Activated CD4-positive, alpha-beta T cell treated with anti-CD3 and anti-CD28 coated beads, Interleukin-2, amount 50 U/mL, for 48 hours (primary cell): ENCODE measurements at places on chromosomes 16 and 17.

GRCh38 chr16:81492965-81493754 is 48.6 kb downstream of the CMIP start:
- DNase-seq: no peak

- no peak for DNase-seq
Measured at GRCh38 chr17:60381958-60382357, 10.0 kb downstream of the USP32 start.

GRCh38 chr16:4389051-4389955 is 17.7 kb downstream of the VASN start:
- DNase-seq: no peak

- DNase-seq: no peak
Measured at GRCh38 chr17:82219753-82220709, 7.4 kb upstream of the CCDC57 start.

GRCh38 chr16:50276801-50277555 is 10.6 kb downstream of the ADCY7 start:
- DNase-seq: peak; percentile 24

GRCh38 chr17:8837563-8838075 is 29.9 kb downstream of the PIK3R6 start:
- no peak for DNase-seq

DNA sequence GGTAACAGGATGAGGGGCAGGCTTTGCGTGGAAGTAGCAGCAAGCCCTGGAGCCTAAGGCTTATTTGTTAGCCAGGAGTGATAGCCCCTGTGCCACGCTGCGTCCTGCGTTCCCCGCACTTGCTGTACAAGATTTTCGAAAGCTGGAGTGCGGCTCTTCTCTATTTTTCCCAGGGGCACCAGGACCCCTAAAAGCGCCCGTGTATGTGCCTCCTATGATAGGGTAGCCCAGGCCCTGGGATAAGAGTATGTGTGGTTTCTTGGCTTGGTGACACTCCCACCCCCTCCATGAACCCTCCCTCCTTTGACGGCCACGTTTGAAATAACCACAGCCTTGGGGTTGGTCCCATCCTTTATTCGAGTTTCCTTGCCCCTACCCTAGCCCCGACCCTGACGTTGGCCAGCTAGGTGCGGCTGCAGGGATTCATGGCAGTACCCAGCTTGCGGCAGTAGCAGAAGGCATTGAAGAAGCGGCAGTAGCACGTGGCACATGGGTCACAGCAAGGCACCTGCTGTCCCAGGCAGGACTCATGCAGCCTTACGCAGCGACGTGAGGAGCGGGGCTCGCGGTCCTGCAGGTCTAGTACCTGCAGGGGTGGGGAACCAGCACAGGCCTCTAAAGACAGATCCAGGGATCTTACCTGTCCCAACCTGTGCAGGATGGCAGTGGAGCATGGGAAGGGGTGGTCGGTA is 968 bp downstream of the AGRP start:
- DNase-seq: peak; percentile 9

DNA sequence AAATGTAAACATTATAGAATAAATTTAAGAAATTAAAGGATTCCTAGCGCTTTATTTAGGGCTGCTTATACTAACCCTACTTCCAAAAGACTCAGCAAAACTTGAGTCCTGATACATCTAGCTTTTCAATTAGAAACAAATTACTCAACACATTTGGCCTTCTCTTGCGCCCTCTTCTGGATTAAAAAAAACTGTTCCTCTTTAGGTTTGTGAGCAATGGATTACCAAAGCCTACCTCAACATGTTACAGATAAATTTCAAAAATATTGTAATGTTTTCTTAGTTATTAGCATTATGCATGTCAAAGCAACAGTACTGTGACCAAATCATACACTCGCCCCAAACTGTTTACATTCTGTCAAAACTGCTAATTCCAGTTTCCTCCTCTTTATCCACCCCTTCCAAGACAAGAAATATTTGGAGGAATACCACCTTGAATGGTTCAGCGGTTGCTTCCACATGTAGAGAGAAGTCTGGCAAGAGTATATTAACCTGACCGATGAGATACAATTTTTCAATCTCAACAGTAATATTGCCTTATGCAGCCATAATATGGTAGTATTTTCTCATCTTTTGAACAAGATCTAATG is 2.7 kb downstream of the NUFIP2 start:
- DNase-seq: no peak

- no peak for DNase-seq
Measured at GRCh38 chr17:8072341-8072728, 15.2 kb downstream of the ALOX12B start.

GRCh38 chr17:77251622-77252183 is 110.9 kb downstream of the SEC14L1 start:
- no peak for DNase-seq

GRCh38 chr16:59013930-59014329 is 279.8 kb upstream of the GOT2 start:
- no peak for DNase-seq

DNA sequence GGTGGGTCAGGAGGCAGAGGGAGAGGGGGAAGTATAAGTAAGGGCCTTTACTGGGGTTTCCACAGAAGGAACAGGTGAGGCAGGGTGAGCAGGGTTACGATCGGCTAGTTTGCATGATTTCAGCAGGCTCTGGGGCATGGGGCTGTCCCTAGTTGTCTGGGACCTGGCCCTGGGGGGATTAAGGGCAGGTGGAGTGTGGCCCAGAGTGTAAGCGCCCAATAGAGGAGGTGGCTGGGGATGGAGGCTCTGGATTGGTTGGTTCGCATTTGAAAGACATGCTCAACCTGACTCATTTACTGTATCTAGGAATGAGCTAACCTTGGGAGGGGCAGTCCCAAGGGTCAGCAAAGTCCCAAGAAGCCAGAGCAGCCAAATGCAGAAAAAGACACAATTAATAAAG is 230.3 kb downstream of the MAP2K4 start:
- DNase-seq: no peak

DNA sequence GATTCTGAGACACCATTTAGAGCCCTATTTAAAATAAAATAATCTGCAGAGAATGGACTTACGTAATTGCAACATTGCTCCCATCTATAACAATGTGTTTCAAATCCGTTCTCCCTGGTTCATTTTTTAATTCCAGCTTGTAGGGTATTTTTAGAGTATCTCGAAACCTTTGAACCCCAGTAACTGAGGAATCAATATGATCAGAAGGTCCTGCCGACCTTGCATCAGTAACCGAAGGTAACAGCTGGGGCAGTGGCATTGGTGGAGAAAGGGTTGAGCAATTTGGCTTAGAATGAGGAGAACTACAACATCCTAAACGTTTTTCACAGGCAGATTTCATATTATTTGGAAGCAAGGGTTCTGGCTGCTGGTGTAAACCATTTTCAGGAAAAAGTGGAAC is 49.3 kb downstream of the N4BP1 start:
- DNase-seq: no peak

DNA sequence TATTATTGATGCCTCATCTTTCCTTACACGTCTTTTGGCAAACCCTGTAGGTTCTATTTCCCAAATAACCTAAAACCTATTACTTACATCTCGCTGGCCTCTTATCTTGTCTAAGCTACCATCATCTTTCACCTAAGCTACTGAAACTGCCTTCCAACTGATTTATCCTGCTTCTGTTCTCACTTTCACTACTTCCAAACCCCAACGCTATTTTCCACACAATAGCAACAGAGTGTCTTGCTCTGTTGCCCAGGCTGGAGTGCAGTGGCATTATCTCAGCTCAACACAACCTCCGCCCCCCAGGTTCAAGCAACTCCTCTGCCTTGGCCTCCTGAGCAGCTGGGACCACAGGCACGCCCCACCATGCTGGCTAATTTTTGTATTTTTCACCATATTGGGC is 52.8 kb upstream of the INTS2 start:
- DNase-seq: no peak

DNA sequence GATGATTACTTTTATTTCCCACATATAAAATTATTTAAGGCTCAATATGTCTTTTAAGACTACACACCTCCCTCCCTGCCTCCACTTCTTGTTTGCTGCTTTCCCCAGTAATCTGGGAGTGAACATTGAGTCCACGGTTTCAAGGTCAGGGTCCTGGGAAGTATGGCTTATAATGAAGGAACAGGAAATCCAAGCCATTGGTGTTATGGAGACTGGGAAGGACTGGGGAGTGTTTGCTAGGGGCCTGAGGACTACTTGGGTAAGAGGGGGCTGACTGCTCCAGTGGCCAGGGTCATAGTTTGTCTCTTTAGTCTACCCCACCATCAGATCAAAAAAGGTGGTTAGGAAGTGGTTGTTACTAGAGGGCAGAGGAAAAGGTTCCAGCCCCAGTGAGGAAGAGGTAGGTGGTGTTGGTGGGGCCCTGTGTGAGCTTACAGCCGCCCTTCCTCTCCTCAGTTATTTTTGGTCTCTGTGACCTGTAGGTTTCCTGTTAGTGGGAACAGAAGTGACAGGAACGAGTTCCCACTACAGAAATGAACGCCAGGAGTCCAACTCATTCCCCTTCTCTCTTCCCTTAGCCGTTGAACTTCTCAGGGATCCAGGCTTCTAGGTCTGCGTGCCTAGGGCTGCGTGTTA is 742 bp upstream of the SLC16A13 start:
- no peak for DNase-seq

GRCh38 chr17:39404542-39405378 is 3.3 kb upstream of the FBXL20 start:
- peak; percentile 18 for DNase-seq

DNA sequence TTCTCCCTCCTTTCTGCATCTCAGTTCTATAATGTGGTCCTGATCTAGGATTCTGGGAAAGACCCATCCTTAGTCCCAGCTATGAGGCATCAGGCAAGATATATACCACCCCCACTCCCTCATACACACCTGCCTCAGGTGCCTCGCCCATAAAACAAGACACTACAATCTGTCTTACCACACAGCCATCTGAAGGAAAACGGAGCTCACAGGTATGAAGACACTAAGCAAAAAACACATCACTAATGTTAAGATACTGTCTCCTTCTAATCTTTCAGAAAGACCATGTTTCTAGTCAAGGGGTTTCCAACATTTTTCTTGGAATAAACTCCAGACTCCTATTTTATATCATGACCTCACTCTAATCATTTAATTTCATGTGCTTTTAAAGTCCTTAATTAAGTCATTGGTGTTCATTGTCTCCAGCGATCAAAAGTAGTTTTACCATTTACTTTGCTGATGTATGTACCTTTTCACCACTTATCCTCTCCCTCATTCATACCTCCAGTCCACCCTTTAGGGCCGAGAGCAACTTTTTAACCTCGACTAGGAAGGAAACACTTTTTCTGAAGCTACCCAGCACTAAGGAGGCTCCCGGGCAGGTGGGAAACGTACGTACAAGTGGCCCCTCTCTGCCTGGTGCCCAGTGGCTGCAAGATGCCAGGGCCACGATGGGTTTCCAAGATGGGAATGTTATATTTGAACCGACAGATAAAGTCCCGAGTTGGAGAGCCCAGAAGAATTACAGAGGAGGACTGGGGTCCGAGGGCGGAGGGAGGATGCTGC is 979 bp downstream of the MAP3K14 start:
- no peak for DNase-seq

- peak; percentile 65 for DNase-seq
Measured at GRCh38 chr17:2025220-2025621, at the start of gene RTN4RL1. RTN4RL1 (minus strand) TSS chr17:2025334; CDS start chr17:2024865, 469 bp downstream.

GRCh38 chr17:5500247-5500588 is 13.9 kb downstream of the MIS12 start:
- DNase-seq: no peak
